ENCODE measurements at places on chromosomes 1 and 21.

DNA sequence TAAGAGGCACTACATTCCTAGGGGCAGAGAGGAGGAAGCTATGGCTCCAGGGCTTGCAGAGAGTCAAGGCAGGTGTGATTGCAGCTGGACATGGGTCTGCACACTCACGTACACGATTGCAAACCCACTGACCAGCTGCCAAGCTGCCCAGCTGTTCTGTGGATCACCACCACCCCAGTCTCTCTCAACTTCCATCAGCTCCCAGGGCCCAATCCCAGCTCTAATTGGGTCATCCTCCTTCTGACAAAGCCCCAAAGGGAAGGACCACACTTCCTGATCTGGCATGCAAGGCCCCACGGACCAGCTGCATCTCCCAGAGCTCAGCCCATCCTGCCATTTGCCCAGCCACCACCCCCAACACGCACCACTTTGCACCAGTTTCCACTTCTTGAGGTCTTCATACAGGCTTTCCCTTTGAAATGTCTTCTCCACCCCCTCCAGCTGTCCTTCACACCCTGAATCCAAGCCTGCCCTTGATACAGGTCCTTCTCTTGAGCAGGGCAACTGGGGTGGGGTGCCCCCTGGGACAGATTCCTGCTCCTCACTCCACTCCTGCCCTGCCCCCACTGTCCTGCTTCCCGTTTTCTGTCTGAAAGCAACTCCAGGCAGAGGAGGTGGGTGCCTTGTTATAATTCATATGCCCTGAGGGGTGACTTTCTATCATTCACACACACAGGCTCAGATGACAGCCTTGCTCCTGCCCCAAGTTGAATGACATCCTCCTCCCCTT is 179.4 kb upstream of the EDN2 start:
- no peak for DNase-seq

- no peak for DNase-seq
Measured at GRCh38 chr1:109882288-109883245, 28.1 kb upstream of the CSF1 start.

DNA sequence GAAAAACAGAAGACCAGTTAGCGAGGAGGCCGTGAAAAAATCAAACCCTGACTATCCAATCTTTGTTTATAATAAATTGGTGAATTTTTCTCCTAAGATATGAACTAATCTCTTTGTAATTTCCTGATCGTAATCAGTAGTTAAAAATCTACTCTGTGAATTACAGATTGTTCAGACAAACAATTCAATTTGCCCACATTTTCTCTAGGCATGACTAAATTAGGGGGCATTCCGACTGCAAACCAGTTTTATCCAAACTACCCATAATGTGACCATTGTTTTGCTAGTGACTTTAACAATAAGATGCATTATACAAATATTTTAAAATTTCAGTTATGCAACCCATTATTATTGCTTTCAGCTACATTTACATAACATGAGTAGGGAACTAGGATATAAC is 546.9 kb upstream of the ADAMTS5 start:
- no peak for DNase-seq

GRCh38 chr1:91826649-91827048 is 59.3 kb downstream of the TGFBR3 start:
- DNase-seq, result no peak

DNA sequence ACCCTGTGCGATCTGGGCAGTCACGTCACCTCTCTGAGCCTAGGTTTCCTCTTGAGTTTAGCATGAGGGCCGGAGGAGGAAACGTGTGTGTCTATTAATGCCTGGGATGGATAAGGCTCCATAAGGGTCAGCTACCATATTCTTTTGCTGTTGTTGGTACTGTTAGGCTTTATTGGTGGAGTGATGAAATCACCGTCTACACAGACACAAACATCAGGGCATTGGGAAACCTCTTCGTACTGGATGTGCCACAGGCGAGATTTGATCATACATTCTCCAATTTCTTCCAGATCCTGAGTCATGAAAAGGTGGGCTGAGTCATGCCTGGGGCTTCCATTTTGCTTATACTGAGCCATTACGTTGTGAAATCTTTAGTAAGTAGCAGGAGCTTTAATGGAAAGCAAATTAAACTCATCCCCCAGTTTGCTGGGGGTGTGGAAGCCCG is 24.9 kb upstream of the GRHL3 start:
- DNase-seq, result no peak

- no peak for DNase-seq
Measured at GRCh38 chr1:44717156-44717555, 13.8 kb downstream of the RNU5D-1 start.

Measured in NCI-H1694 (cell line).